Pancreas (tissue), 10 donors: ENCODE measurements at places on chromosomes 6 and 20. TPM values are rescaled to one million over a fixed set of nuclear protein-coding genes. Genes with fewer than 3 reads are reported as not detected.

Gene LY6G6C
- not detected for total RNA-seq

Gene ARHGAP40
- total RNA-seq: not detected

- H3K27ac ChIP-seq: peak overlapping the region; percentile 56
- DNase-seq: no peak
- H3K27me3 ChIP-seq: no peaks in the 10 kb centered on the region
- no peak overlapping the region for H3K4me3 ChIP-seq
- no peaks in the 10 kb centered on the region for H3K36me3 ChIP-seq
These were observed 265.5 kb downstream of the DLL1 start for GRCh38 chr6:170025341-170025911.

Gene CLDN20
- not detected for total RNA-seq

Gene B3GAT2
- total RNA-seq: 0.06 TPM

GRCh38 chr20:24560571-24561491 is 91.4 kb downstream of the SYNDIG1 start:
- no peaks in the 10 kb centered on the region for H3K4me1 ChIP-seq
- DNase-seq: no peak
- H3K27ac ChIP-seq: no peak overlapping the region
- H3K4me3 ChIP-seq: no peak overlapping the region
- no peaks in the 10 kb centered on the region for H3K36me3 ChIP-seq

GRCh38 chr6:138036111-138036510 is 71.1 kb downstream of the PERP start:
- H3K4me1 ChIP-seq: no peaks in the 10 kb centered on the region
- no peak overlapping the region for H3K4me3 ChIP-seq
- no peaks in the 10 kb centered on the region for H3K36me3 ChIP-seq
- H3K27ac ChIP-seq: no peak overlapping the region
- no peak for DNase-seq

DNA sequence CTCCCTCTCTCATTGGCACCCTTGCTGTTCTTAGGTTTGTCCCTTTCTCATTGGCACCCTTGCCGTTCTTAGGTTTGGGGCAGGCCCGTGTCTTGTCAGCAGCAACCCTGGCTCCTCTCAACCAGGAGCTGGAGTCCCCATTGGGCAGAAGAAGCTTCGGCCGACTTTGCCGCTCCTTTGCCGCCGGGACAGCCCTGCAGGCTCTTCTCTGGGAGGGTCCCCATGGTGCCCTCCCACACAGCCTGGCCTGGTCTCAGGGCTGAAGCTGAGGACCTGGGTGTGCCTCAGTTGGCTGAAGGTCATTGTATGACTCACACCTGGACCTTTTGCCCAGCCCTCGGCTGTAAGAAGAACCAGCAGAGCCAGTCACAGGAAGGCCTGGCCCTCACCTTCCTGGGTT is 59.6 kb downstream of the PPP1R14C start:
- no peaks in the 10 kb centered on the region for H3K4me1 ChIP-seq
- no peaks in the 10 kb centered on the region for H3K36me3 ChIP-seq
- no peak overlapping the region for H3K4me3 ChIP-seq
- H3K27me3 ChIP-seq: no peaks in the 10 kb centered on the region
- no peak for DNase-seq

Gene HLA-DRB5
- total RNA-seq: 6.7 TPM
